Activated CD4-positive, alpha-beta T cell treated with anti-CD3 and anti-CD28 coated beads for 1 hour (primary cell): ENCODE measurements at places on chromosomes 7 and 10.

DNA sequence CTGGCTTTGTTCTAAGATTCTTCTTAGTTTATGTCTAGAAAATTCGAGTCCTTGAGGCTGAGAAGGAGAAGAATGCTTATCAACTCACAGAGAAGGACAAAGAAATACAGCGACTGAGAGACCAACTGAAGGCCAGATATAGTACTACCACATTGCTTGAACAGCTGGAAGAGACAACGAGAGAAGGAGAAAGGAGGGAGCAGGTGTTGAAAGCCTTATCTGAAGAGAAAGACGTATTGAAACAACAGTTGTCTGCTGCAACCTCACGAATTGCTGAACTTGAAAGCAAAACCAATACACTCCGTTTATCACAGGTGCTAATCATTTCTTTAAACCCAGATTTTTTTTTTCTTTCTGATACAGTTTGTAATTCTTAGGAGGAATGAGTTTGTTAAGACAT lies 6.7 kb downstream of the CEP55 start:
- DNase-seq, result no peak

DNA sequence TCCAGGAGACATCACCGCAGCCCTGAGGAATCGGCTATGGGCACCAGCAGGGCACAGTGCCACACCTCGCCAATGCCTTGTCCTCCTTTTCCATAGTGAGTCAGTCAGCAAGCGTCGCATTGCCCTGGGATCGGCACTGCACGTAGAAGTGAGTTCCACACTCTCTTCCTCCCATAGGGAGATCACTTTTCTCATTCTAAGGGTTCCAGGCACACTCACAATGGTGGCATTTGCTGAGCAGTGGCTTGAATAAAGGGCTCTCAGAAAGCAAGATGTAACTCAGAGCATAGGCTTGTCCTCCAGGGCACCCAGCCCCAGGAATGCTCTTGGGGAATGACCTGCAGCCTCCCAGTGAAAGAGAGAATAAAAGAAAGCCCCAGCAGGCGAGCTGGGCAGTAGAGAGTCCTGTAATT lies 1.1 kb upstream of the VIM start:
- DNase-seq, result no peak

DNA sequence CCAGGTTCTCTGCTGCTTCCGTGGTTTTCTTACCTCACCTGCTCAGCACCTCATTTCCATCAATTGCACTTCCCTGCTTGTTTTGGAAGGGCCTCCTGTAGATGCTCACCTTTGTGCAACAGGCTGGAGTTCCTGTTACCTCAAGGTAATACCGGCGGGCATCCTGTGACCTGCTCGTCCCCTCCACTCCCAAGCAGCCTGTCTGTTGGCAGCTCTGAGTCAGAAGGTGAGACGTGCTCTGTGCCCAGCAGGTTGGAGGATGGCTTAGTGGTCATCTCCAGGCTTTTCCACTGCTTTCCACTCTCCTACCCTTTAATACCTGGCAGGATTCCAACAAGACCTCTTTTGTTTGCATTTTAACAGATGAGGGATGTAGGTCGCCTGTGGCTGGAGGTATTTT lies 86.0 kb downstream of the CAMK1D start:
- DNase-seq, result no peak

DNA sequence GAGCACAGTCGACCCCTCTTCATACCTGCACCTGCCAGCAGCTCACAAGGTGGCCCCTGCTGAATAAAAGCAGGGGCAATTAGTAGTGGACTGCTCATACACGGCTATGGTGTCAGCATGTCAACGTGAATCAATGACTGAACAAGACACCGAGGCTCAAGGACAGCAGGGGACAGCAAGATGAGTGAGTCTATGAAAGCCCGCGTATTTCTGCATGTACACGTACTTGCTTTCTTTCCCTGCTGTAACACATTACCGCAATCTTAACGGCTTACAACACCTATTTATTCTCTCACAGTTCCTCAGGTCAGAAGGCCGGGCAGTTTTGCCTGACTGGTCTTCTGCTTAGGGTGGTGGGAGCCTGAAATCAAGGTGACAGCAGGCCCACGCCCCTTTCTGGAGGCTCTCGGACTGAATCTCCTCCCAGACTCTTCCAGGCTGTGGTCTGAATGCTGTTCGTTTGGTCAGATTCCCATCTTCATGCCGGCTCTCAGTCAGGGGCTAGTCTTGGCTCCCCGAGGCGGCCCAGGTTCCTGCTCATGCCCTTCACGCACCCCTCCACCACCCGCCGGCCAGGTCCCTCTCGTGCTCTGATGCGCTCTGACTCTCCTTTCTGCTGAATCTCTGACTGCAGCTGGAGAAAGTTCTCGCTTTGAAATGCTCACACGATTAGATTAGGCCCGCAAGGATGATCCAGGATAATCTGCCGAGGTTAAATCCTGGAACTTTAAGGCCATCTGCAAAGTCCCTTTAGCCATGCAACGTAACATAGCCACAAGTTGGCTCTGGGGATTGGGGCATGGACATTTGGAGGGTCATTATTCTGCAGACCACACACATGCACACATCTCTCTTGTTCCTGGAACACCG lies 7.8 kb upstream of the PPP2R2D start:
- no peak for DNase-seq

- no peak for DNase-seq
These were observed 57.2 kb downstream of the CREB5 start for GRCh38 chr7:28469562-28469961.

GRCh38 chr10:6058682-6059475 lies 3.3 kb downstream of the IL2RA start:
- no peak for DNase-seq
